ENCODE measurements at places on chromosomes 12 and 14.
A peak's percentile ranks its signal among the peaks of the same experiment; 100 is the strongest.

DNA sequence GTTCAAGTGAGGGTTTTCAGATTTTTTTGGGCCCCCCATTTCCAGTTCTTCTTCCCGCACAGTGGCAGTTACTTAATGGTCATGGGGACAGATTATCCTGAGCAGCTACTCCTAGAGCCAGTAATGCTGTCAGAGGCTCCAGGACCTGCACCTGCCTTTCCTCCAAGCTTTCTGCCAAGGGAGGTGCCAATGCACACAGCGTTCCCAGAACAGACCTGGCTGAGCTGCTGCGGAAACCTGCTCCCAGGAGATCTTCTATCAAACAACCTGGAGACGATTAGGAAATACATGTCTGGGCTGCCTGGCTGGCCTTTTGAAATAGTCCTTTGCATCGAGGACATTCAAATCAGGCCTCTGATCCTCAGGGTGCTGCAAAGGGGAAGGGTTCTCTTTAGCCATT lies 120.9 kb downstream of the SLC8A3 start:
- no peak for DNase-seq

DNA sequence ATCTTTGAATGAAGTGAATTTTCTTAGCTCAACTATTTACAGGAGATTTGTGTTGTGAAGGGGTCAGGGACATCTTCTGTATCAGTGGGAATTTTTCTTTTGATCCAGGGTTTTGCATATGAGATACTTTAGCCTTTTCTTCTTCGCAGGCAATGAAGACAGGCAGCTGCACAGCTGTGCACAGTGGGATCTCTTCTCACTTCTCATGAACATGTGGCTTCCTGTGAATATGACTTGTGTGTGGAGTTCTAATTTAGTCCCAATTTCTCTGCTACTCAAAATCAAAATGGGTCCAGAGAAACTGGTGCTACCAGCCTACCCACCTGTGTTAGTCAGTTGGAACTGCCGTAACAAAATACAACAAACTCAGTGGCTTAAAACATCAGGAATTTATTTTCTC lies 37.8 kb downstream of the ARF6 start:
- DNase-seq: no peak

GRCh38 chr14:75370416-75371205 lies 57.2 kb upstream of the JDP2 start:
- DNase-seq: no peak

DNA sequence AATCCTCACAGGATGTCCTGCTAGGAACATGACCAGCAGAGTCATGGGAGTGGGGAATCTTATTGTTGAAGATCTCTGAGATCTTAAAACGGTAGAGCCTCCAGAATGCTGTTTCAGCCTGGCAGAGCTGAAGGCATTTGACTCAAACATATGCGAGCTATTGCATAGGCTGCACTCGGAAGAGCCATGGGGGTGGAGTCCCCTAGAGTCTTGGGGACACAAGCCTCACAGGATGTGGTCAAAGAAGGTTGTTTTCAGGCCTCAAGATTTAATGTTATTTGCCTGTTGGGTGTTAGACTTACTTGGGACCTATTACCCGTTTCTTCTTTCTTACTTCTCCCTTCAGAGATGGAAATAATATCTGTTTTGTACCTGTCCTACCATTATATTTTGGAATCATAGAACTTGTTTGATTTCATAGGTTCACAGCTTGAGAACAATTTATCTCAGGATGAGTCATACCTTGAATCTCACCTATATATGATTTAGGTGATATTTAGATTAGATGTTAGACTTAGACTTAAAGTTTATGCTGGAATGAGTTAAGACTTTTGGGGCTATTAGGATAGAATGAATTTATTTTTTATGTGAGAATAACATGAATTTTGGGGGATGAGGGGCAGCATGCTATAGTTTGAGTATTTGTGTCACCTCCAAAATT lies 172.2 kb upstream of the ATP2B1 start:
- no peak for DNase-seq

GRCh38 chr12:132858718-132859266 lies 28.6 kb downstream of the CHFR start:
- no peak for DNase-seq

DNA sequence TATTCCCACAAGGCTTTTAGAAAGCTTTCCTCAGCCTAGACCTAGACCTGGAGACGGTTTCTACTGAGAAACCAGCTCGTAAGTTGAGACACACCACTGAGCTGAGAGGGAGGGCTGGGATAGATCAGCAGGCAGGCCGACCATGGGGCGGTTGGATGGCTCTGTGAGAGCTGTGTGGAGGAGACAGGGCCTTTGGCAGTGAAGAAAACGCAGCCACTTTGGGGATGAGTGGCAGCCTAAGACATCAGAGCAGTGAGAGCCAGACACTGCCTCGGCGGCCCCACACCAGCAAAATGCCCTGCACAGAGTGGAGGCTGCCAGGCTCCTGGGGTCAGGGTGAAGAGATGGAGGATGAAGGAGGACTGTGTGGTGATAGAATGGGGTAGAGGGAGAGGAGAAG lies 46.0 kb downstream of the CACNA2D4 start:
- DNase-seq: no peak

DNA sequence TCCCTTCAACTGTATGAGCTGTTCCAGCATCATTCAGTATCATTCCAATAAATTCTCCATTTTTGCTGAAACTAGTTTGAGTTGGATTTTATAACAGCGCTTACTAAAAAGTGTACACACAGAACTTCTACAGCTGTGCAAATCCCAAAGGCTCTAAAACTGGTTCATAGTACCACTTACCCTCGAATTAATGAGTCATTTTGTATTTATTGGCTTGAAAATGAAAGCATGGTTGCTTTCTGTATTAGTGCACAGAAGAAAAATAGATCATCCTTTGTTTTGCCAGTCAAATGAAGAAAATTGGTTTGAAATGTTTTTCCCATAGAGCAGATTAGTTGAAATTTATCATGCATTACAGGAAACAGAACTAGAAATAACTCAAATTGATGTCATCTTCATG lies 268.3 kb upstream of the CPNE8 start:
- DNase-seq: no peak

- DNase-seq: no peak
These were observed 32.0 kb upstream of the LMNTD1 start for GRCh38 chr12:25585021-25585523.

- no peak for DNase-seq
These were observed 12.1 kb downstream of the NFATC4 start for GRCh38 chr14:24379907-24380730.

DNA sequence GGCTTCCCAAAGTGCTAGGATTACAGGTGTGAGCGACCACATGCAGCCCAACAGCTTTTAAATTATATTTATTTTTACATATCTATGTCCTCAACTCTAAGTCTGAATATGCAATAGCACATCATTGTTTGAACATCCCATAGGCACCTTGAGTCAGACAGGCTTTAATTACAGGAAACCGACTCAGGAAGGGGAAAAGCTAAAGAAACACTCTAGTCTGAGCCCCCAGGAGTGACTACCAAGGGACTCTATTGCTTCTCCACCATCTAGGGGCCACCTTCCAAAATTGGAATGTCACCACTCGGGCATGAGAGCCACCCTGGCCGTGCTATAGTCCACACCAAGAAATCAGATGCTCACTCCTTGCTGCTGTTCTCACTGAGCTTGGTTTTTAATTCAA lies 14.0 kb upstream of the MFAP5 start:
- no peak for DNase-seq

GRCh38 chr12:99713946-99714520 lies 66.5 kb downstream of the GARIN6 start:
- DNase-seq: no peak

- peak; percentile 7 for DNase-seq
These were observed 1.4 kb upstream of the PHC1 start for GRCh38 chr12:8912914-8913313.

- no peak for DNase-seq
These were observed 22.8 kb downstream of the CPM start for GRCh38 chr12:68910128-68910527.

GRCh38 chr12:16600525-16600924 lies 5.4 kb downstream of the LMO3 start:
- no peak for DNase-seq

DNA sequence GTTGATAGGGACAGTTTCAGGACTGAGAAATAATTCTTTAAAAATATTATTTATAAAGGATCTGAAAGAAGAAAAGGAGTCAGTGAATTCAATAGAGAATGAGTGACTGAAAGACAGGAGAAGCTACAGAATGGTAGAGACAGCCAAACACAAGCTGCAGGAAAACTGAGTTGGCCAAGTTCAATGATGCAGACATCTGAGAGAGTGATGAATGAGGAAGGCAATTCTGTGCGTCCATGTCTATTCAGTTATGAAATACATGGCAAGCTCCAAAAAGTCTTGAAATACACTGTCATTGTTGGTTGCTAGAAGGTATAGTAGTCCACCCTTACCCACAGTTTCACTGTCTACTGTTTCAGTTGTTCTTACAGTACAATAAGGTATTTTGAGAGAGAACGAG lies 6.8 kb downstream of the LRRC74A start:
- DNase-seq: no peak

- no peak for DNase-seq
These were observed 103.2 kb downstream of the TBX5 start for GRCh38 chr12:114302606-114303315.

DNA sequence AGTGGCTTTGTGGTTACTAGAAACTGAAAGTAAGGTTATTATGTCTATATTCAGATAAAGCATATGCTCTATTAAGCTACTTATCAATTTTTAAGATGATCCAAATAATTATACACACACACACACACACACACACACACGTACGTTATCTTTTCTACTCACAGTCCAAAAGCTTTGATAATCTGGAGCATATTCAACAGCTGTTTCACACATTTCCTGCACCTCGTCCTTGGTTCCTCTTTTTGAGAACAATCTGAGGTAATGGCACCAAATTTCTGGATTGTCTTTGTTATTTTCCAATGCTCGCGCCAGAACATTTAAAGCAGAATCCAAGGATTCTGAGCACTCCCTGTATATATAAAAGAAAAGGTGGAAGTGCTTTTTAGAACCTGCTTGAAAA lies 37.5 kb downstream of the ZFC3H1 start:
- no peak for DNase-seq

DNA sequence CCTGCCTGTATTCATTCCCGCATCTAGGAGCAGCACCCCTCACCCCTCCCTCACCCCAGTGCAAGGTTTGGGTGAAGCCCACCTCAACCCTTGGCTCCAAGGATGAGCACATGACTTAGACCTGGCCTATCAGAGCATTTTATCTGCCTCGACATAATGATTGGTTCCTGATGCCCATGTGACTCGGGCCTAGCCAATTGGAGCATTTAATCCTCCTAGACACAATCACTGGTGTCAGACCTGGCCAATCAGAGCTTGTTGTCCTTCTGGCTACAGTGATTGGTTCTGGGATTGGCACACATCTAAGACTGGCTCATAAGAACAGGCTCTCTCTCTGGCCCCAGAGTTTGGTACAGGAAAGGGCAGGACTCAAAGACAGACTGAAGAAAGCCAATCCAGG lies 73.1 kb upstream of the MYL2 start:
- no peak for DNase-seq

GRCh38 chr14:22737052-22737451 lies 29.4 kb upstream of the OXA1L start:
- no peak for DNase-seq

DNA sequence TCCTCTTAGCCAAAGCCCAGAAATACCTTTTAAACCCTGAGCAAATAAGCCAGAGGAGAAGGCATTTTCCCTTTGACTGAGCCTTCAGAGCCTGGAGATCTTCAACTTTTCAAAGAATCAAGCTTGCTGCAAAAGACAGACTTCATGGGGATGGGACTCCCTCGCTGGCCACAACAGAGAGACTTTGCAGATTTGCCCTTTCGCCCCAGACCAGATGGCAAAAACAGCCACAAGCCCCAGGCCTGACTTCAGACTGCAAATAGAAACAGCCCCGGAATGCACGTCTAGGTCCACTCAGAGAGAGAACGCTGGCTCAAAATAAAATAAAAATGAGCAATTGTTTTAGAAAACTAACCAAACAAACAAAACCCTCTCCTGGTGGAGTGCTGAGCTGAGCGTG lies 114.6 kb upstream of the MED13L start:
- no peak for DNase-seq

DNA sequence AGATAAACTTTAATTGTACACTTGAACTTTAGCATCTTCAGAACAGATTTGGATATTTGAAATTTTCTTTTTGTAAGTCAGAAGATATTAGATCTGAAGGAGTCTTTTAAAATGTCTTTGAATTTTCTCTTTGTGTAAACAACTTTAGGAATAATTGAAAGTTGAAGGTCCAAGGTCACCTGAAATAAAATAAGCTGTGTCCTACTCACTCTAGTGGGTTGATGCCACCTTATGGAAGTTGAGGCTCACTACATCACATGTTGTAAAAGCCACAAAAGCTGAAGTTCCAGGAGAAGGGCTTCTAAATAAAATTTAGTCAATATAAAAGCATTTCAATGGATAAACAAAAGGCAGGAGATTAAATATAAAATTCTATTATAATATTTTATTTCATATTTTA lies 122.0 kb upstream of the ATXN7L3B start:
- no peak for DNase-seq

- DNase-seq: no peak
These were observed 121.0 kb downstream of the PIK3C2G start for GRCh38 chr12:18382236-18382885.

DNA sequence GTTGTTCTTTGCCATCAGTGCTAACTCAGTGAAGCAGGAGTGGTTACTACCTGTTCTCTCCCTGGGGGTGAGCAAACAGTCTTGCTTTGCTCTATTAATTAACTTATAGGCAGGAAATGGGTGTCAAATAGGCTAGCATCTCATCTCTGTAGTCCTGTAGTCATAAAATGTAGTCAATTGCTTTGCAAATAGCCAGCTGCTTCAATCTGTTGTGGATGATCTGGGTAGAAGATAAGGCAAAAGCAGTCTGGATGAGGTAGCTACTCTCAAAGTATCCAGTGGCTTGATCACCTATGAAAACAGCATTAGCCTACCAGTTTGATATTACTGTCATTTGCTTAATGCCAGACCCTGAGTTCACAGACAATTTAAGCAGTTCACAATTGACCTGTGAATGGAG lies 369.0 kb upstream of the TMTC1 start:
- DNase-seq: no peak

All from NCI-H1436 (cell line).